ENCODE measurements at places on chromosomes 6 and 20.
A peak's percentile ranks its signal among the peaks of the same experiment; 100 is the strongest.

GRCh38 chr6:131058236-131058635, 4.8 kb downstream of the EPB41L2 start:
- DNase-seq, result no peak

GRCh38 chr20:36236786-36237121, 476 bp downstream of the AAR2 start:
- DNase-seq, result no peak

DNA sequence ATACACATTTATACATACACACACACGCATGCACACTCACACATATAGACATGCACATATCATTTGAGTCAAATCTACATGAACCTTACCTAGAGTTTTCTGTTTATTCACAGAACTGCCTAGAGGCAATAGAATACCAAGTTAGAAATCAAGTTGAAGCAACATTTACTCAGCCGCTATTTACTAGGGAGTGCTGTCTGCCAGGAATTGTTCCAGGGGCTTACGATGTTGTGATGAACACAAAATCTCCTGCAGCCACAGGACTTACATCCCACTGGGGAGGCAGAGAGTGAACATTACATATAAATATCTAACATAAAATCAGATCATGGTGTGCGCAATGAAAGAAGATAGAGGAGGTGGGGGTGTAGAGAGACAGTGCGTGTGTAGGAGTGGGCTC, 80.4 kb downstream of the GCLC start:
- DNase-seq, result no peak

DNA sequence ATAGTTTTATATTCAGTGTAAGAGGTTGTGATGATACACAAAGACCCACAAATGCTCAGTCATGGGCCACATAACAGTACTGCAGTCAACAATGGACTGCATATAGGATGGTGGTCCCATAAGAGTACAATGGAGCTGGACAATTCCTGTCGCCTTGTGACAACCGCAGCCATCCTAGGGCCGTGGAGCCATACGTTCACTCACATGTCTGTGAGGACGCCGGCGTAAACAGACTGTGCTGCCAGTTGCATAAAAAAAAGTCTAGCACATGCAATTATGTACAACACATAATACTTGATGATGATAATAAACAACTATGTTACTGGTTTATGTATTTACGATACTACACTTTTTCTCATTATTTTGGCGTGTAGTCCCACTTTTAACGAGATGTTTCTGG, 30.9 kb downstream of the BFSP1 start:
- no peak for DNase-seq

- no peak for DNase-seq
These were observed 228.8 kb downstream of the SYNDIG1 start for GRCh38 chr20:24698189-24698588.

DNA sequence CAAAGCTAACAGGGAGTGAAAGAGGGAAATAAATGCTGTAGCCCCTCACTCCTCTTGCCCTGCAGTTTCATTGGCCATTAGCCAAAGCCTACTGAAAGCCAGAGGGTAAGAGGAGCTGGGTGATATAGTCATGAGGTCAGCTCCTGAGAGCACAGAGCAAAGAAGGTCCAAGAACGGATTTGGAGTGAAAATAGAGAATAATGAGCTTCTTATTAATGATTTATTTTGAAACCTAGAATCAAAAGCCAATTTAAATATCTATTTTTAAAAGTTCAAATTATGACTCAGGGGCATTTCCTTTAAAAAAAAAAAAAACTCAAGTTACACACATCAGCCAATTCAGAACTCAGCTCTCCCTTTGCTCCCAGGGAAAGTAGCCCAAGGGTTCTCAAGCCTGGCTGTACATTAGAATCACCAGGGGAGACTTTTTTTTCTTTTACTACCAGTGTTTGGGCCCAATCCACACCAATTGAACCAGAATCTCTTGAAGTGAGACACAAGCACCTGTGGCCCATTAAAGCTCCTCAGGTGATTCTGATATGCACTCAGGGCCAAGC, 79.1 kb downstream of the SNAP25 start:
- no peak for DNase-seq

- no peak for DNase-seq
These were observed 58.4 kb downstream of the SYTL3 start for GRCh38 chr6:158708239-158708638.

GRCh38 chr6:135075018-135075417, 20.4 kb upstream of the HBS1L start:
- DNase-seq, result no peak

- no peak for DNase-seq
These were observed 176.7 kb upstream of the RSPO3 start for GRCh38 chr6:126941751-126942150.

- peak; percentile 9 for DNase-seq
These were observed 15.1 kb downstream of the ACSS1 start for GRCh38 chr20:25042531-25043498.

GRCh38 chr20:19211661-19212468, 577 bp upstream of the SLC24A3 start:
- DNase-seq, result no peak

DNA sequence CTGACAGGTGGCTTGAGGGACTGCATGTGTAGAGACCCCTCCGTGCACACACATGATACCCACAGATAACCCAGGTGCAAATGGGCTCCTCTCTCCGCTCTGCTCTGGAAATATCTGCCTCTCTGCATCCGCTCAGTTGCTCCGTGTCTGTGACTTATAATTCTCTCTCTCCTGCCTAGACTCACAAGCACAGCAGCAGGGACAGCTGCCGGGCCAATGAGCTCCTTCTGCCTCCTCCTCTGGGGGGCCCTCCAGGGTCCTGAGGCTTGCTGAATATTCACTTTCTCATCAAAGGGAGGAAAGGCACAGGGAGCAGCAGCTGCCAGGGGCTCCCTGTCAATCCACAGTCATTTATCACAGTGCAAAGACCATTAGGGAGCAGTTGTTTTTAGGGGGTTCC, 24.1 kb downstream of the LRFN2 start:
- DNase-seq, result no peak

DNA sequence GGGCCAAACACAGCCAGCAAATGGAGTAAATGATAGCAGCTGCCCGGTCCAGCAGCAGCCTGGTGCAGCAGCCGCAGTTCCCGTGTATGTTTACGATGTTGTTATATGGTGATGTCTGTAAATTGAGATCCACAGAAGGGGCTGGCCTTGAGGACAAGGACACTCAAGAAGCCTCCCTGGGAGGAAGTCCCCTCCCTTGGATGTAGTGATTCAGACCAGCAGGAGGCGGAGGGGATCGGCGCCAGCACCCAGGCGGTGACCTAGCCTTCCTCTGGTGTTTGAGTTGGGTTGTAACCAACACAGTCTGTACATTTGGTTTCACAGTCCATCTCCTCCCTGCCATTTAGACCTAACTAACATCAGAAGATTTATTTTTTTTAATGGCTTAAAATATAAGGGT, 187.8 kb downstream of the SYNDIG1 start:
- DNase-seq, result no peak

DNA sequence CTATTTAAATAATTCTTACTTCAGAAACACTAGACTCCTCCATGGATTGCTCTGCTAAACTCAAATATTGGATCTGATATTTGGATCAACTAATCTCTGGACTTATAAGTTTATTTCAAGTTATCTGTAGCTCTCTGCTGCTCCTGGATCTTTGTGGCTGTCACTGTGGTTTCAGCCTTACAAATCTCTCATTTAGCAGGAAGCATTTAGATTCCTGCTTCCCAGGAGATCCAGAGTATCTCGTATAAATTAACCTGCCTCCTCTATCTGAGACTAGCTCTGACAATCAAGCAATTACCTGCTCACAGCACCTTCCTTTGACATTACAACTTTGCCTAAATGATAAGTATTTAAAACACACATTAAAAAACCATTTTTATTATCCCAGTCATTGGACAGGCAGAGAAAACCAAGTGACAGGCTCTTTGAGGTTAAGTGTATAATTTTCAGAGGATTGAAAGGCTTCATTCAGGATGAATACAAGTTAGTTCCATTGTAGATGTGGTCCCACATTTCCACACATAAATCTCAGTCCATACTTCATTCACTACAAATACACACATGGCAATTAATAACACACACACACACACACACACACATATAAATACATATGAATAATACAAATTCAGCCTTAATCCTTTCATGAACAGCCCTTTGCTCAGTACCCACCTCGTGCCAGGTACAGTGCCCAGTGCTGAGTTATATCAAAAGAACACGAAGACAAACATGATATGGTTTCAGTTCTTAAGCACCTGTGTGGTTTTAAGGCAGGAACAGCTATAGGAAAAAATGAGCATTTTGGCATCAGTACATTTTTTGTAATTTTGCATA, 55.5 kb upstream of the PLCB1 start:
- DNase-seq, result no peak

DNA sequence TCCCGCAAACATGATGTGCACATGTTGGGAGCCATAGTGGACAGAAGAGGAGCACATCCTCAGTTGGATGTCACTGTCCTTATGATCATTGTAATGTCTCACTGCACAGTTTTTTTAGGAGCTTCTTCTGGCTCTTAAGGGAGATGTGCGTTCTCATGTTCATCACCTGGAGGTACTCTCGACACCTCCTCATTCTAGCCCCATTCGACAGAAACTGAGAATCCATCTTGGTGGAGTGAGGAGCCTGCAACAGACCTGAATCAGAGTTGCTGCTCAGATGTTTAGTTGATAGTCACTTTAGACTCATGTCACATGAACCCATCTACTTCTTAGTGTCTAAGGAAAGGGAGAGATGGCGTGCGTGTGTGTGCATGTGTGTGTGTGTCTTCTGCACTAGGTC, 2.3 kb upstream of the BMP6 start:
- DNase-seq, result no peak

DNA sequence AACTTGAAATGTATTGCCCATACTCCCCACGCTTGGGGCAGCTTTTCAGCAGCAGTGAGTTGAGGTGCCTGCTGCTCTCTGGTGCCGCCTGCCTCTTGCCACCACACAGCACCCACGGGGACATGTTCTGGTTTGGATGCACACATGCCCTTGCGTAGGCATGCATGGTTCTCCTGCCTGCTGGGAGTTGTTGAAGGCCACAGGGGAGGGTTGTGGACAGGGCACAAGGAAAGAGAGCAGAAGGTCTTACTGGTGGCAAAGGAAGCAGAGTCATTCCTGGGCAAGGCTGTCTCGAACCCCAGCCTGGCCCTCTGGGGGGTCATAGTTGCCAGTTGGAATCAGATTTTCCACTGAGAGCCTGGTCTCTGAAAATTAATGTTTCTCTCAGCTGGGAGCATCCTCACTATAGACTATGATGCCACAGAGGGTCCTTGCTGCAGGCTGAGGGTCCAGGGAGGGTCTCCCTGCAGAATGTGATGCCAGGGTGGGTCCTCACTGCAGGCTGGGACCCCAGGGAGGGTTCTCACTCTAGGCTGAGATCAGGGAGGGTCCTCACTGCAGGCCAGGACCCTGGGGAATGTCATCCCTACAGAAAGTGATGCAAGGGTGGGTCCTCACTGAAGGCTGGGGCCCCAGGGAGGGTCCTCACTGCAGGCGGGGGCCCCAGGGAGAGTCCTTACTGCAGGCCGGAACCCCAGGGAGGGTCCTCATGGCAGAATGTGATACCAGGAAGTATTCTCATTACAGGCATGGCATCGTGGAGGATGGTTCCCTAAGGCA, 59.2 kb downstream of the TOX2 start:
- no peak for DNase-seq

- no peak for DNase-seq
These were observed 176.5 kb downstream of the SLC16A10 start for GRCh38 chr6:111263837-111264236.

DNA sequence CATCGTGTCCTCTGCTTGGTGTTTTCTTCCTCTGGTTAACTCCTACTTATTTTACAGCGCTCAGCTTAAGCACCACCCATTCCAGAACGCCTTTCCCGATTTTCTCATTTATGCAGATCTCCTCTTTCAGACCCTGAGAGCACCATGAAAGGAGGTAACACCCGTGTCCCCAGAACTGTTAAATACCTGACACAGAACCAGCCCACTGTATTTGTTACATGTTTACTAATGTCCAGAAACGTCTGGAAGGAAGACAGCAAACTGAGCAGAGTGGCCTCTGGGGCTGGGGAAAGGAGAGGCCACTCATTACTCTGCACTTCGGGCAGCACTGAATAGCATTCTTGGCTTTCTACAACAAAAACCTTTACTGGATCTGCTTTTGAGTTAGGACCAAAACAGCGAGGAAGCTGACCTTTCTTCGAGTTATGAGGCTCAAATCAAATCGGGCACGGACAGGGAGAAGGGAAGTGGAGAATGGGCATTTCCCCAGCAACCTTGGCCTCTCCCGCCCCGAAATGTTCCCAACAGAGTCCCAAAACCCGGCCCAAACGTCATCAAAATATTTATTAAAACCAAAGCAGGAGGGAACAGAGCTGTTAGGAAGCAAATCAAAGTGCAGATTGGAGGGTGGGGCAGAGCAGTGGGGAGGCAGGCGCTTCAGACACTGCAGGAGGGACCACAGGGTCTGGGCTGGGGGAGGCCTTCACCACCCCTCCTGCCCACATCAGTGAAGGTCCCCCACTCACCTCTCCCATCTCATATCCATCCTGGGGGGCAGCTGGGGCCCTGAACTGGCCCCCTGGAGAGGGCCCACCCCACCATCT, 1.1 kb upstream of the NECAB3 start:
- no peak for DNase-seq

GRCh38 chr6:35343092-35343834, 905 bp downstream of the PPARD start:
- DNase-seq, result no peak

GRCh38 chr20:4009309-4009708, 6.0 kb downstream of the RNF24 start:
- no peak for DNase-seq

DNA sequence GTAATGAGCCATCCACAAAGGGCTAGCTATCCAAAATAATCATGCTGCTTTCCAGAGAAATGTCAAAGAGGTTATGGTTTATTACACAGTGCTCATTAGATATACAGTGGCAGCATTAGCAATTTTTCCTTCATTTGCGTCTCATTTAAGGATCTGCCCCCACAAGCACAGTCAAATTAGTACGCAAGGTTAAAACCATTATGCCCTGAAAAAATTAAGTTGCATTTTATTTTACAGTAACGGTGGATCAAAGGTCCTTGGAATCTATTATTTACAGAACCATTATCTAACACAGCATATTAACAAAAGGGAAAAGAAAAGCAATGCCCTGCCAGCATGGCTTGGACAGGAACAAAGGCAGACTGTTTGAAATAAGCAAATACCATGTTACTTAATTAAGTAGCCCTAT, 144.8 kb downstream of the PDSS2 start:
- no peak for DNase-seq

GRCh38 chr20:24951536-24952083, 2.5 kb downstream of the CST7 start:
- no peak for DNase-seq

GRCh38 chr6:137811916-137812553, 55.0 kb upstream of the TNFAIP3 start:
- no peak for DNase-seq

DNA sequence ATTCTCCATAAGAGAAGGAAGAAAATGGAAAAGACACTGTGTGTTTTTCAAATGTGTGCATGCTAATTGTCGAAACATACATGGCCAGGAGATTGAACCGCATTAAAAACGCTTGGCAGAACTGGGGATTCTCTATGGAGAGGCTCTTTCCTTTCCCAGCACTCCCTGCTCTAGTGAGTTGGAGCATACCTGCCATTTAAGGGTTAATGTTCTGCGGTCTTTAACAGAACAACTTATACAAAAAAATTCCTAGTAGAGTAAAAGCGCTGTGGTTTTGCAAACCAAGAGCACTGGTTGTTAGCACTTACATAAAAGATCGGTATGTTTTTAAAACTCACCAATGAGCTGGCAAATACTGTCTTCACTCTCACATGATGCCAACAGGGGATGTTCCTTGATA, 1.5 kb downstream of the TAGAP start:
- no peak for DNase-seq

All from stimulated activated CD8-positive, alpha-beta memory T cell treated with anti-CD3 and anti-CD28 coated beads, Interleukin-2, amount 100 ng/mL, for 48 hours (primary cell).